ENCODE measurements at places on chromosomes 5 and 9.

- DNase-seq, result no peak
Observed at GRCh38 chr5:1172670-1173404, 28.6 kb upstream of the SLC6A19 start.

- no peak for DNase-seq
Observed at GRCh38 chr9:135525241-135526088, 4.2 kb downstream of the LCN1 start.

- no peak for DNase-seq
Observed at GRCh38 chr9:14323083-14323971, 9.4 kb upstream of the NFIB start.

DNA sequence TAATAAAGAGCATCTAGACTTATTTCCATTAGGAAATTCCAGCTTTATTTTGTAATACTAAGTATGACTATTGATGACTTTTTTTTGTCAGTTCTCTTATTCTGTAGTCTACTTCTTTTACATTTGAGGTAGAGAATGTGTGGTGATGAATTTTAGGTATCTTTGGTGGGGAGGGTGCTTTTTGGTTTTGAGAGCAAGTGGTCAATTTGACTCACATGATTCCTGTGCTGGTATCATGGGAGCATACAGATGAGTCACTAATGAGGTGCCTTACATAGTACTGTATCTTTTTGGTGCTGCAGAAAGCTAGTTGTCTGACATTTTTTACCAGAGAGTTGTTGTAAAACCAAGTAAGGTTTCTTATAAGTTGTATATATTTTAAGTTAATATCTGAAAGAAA lies 35.3 kb downstream of the ERBIN start:
- peak; percentile 17 for DNase-seq

DNA sequence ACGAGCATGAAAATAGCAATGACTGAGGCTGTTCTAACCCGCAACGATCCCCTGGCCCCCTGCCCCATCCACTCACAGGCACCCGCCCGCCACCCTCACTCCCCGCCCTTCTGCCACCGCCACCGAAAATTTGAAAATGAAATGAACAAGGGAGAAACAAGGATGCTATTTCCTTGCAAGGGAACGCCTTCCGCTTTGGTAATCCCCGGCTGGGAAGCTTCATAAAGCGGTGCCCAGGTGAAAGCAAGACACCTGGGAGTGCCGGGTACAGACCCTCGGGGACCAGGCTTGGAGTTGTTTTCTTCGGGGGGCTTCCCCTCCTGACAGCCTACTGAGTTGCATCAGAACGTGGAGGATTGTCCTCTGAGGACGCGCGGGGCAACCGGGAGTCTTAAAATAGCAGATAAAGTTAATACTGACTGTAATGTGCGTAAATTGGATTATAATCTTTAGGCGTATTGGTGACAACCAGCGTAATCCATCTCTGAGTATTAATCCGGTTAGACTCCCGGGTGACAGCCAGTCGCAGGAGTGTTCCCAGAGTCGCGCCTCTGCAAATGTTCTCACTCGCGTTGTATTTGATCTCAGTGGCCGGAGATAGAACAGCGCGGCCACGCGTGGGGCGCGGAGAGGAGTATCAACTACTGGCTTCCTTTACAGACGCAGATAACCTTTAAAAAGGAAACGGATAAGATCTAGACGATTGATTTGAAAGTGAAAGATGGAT lies 885 bp upstream of the MLLT3 start:
- DNase-seq, result no peak

DNA sequence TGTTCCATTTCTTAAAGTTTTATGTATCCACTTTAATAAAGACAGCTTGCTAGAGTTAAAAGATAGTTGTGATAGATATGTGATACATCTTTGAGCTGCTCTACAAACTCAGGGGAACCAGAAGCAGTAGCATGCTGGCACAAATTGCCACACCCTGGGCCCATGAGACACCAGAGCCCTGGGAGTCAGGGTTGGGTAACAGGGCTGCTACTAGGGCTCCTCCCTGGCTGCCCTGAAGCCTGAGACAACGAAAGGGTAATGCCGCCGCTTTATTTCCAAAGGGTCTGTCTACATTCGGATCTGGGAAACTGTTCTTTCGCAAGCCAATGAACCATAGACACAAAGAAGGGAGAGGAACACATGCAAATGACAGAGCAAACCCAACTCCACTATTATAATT lies 29.2 kb downstream of the PTPN3 start:
- no peak for DNase-seq

GRCh38 chr5:133843911-133844310 lies 124.5 kb downstream of the C5orf15 start:
- no peak for DNase-seq

- no peak for DNase-seq
Observed at GRCh38 chr9:117938086-117938485, 233.9 kb downstream of the TLR4 start.

DNA sequence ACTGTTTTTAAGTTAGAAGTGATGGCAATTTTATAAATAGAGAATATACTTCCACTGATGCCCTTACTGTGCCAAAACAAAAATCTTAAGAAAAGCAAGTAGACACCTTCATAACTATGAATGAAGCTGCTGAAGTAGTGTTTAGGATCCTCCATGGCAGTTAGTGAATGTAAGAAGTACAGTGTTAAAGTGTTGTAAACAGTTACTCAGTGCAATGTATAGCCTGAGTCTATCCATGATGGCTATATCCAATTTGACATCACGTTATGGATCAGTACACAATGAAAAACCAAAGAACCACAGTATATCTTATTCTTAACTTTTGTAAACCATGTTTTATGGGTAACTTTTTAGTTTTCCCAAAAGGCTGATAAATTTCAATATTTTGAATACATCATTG lies 7.1 kb downstream of the CCNG1 start:
- no peak for DNase-seq

All from skeletal muscle cell (primary cell).